ENCODE measurements at places on chromosomes 3 and 15.

DNA sequence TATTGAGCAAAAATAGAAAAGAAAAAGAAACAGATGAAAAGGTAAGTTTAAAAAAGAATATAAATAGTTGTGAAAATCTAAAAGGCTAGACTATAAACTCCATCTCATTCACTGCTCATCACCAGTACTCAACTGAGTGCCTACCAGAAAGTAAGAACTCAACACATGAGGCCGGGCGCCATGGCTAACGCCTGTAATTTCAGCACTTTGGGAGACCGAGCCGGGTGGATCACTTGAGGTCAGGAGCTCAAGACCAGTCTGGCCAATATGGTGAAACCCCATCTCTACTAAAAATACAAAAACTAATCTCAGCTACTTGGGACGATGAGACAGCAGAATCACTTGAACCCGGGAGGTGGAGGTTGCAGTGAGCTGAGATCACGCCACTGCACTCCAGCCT lies 19.3 kb downstream of the LSAMP start:
- DNase-seq, result no peak

DNA sequence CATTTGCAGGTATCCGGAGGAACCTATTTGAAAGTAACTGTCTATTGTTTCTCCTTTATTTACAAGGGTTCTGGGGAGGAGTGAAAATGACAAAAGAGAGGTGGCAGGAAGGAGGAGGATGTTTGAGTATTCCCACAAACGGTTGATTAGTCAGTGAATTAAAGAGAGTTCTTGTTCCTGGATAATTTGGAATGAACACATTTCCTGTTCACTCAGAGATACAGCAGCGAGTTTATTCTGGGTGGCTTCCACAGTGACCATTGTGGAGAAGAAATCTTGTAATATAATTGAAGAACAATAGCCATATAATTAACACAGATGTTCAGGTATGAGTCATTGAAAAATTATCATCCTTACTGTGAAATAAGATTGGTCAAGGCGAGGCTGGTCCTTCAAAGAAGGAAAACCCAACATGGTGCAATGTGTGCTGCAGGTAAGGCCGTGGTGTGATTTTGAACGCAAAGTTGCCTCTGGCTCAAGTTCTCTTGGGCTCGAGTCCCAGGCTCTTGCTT lies 77.3 kb downstream of the NFKBIZ start:
- peak; percentile 80 for DNase-seq

DNA sequence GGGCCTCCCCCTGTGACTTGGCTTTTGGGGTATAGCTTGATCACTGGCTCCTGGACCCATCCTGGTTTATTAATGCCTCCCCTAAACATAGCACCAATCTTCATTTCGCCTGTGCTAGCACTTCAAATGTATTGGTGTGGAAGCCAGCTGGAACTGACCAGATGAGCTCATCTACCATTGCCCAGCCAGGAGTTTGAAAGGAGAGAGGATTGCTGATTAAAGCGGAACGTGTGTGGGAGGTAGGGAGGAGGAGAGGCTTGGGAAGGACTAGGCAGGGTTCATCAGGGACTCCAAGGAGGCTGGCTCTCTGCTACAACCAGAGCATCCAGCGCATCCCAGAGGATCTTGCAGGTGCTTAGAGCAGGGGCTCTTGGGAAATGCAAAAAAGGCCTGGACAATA lies 34.4 kb upstream of the TLE3 start:
- no peak for DNase-seq

- DNase-seq, result no peak
These were observed 78.1 kb downstream of the LSM3 start for GRCh38 chr3:14256561-14257342.

GRCh38 chr15:69489073-69489571 lies 36.5 kb downstream of the RPLP1 start:
- peak; percentile 33 for DNase-seq

DNA sequence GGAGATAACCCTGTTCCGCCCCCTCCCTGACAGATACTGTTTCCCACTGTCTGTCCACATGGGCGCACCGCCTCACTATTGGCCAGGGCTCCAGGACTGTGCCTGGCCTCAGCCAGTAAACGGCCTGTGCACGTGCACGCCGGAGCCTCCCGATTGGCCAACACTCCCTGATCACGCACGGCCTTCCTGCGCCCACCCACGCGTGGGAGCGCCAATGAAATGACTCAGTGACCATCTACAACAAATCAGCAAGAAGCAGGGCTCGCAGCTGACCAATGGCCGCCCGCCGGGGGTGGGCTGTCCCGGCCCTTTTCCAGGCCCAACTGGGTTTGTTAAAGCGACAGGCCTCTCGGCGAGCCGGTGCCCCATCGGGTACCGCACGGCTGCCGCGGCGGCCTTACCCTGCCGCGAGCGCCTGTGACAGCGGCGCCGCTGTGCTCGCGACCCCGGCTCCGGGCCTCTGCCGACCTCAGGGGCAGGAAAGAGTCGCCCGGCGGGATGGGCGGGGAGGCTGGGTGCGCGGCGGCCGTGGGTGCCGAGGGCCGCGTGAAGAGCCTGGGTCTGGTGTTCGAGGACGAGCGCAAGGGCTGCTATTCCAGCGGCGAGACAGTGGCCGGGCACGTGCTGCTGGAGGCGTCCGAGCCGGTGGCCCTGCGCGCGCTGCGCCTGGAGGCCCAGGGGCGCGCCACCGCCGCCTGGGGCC lies at the start of gene ARRDC4:
Gene ARRDC4, plus strand, starts transcription at position 340 of the 703 bp plus-strand sequence. Its CDS starts 159 bp downstream, at position 499.
- DNase-seq, result peak; percentile 100
